NCI-H526 treated with DMSO at 0.1 percent for 48 hours (cell line): ENCODE measurements at places on chromosomes 13 and 19.

DNA sequence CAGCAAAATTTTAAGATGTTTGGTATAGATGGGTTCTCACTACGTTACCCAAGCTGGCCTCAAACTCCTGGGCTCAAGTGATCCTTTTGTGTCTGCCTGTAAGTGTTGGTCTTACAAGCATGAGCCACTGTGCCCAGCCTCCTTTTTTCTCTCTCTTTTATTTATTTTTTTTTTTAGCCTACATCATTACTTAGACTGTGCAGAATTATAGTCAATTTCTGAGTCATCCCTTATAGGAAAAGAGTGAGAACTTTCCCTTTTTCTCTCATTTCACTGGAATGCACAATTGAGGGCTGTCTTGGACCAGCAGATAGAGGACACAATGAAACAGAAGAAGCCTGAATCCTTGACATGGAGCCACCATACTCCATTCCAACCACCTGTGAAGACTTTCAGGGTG, 13.3 kb downstream of the TSKS start:
- DNase-seq = no peak

DNA sequence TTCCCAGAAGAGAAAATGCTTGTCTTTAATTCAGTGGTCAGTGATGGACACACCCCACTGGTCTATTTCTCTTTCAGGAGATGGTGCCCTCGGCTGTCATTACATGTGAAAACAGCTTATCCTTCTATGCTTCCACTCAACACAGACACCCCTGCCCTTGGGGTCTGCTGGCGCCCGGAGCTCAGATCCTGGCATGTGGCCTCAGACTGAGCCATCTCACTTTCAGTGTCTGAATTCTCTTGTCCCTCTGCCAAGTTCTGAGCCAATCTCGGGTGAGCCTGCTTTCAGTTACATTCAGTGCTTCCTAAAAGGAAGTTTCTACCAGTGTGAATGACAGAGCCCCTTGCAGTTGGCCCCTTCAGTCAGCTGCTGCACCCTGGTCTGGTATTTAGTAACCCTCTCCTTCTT, 293.6 kb downstream of the DNAJC15 start:
- no peak for DNase-seq

GRCh38 chr19:11345122-11345803, 805 bp downstream of the TMEM205 start:
- DNase-seq = no peak

DNA sequence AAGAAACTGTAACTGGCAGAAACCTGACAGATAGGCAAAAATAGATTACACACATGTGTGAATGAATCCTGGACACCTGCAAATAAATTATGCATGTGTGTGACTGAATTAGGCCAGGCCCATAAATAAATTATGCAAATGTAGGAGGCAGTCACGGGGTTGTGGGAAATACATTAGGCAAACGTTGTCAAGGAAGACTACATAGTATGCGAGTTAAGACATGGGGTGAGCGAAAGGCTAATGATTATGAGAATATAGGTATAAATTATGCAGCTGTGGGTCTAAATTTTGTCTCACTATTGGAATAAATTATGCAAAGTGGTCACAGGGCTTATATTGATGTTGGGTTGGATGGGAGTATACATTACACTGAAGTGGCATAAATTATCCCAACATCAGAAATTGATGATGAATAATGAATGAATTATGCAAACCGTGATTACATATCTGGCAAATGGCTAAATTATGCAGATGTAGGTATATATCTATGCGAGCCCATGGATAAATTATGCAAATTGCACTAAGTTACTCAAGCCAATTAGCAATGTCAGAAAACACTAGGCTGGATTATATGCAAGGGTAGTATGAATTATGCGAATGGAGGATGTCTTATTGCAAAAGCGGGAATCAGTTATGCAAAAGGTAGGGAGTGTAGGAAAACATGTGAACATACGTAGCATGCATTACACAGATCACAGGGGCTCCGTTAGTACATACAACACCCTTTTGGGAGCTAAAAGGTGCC, 6.8 kb downstream of the SLC8A2 start:
- peak; percentile 96 for DNase-seq

GRCh38 chr13:94309997-94310855, 169.3 kb downstream of the DCT start:
- DNase-seq = no peak

DNA sequence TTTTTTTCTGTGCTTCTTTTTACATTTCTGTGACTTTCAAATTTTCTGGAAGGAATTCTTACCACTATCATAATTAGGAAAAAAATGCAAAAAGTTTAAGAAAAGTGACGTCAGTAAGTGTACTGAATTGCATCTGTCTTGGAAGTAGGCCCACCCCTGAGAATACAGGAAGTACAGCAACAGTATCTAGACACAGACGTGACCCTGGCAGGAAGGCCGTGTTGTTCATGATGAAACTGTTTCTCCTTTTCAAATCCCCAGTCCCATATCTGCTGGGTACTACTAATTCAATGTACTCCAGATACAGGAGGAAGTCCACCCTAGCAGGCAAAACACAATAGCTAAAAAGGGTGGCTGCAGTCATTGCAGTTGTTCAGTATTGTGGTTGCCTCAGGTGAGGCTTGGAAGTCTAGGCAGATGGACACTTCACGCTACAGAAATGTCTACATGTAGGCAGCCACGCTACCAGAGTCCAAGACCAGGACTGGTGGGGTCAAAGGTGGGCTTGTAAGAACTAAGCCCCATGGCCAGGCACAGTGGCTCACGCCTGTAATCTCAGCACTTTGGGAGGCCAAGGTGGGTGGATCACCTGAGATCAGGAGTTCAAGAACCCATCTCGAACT, 49.6 kb upstream of the MED4 start:
- no peak for DNase-seq

- no peak for DNase-seq
Observed at GRCh38 chr13:93946994-93947393, 532.5 kb downstream of the DCT start.

GRCh38 chr13:101979825-101980224, 422.0 kb downstream of the FGF14 start:
- no peak for DNase-seq

DNA sequence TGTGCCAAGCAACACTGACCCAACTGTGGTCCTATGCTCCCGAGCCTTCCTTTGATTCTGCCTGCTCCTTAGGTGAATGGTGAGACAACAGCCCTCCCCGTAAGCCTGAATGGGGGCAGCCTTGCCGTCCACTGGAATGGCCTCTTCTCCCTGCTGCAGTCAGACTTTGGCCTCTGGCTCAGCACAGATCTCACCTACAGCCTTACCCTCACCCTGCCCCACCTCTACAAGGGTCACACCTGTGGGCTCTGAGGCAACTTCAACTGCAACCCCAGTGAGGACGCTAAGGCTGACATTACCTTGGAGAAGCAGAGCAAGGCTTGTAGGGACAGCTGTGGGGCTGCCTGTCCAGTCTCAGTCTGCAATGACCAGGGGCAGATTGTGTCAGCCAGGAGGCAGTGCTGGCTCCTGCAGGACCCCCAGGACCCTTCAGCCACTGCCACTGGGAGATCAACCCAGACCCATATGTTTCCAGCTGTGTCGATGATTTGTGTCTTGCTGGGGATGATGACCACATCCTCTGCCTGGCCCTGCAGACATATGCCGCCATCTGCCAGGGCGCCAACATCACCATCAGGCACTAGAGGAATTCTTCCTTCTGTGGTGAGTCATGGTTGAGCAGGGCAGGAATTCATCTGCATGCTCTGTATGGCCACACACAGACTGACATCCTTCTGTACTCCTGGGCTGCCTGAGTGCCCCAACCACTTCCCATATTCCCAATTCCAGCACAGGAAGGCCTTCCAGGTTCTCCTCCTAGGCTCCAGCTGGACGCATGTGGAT, 27.3 kb upstream of the FXYD3 start:
- no peak for DNase-seq
